ENCODE measurements at places on chromosomes 3 and 15.

DNA sequence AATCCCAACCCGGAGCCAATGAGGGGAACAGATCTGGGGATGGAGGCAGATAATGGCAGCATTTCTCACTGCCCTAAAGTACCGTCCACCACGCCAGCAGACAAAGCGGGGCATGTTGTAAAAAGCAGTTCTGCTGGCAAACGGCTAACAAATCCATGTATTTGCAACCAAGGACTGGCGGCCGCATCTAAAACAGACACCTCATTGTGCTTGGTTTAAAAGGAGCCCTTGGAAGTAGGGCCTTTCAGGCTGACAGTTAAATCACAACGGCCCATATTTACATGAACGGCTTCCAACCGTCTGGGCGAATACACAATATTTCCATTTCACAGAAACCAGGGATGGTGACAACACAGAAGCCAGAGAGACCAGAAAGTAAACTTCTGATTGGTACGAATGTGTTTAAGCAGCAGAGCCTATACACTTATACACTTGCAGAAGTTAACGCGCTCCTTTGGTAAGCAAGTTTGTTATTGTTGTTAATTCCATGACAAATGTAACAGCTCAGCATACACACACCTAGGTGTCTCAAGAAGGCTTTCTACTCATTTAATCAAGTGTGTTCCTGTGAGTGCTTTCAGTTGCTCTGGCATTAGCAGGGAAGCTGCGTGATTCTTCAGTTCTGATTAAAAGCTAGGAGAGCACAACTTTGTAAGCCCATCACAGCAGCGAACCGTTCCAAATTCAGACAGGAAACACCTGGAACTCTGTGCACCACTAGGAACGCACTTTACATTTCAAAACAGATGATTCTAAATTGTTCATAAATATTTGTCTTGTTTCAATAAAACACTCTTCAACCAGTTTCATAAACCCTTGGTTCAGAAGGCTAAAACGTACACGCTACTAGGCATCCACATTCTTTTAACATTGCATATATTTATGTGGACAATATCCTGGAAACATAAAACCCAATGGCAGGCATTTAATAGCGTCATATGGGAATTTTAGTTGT lies 112.9 kb downstream of the PDZRN3 start:
- DNase-seq, result peak; percentile 44

- DNase-seq, result no peak
These were observed 375.8 kb downstream of the GAP43 start for GRCh38 chr3:115999001-115999585.

DNA sequence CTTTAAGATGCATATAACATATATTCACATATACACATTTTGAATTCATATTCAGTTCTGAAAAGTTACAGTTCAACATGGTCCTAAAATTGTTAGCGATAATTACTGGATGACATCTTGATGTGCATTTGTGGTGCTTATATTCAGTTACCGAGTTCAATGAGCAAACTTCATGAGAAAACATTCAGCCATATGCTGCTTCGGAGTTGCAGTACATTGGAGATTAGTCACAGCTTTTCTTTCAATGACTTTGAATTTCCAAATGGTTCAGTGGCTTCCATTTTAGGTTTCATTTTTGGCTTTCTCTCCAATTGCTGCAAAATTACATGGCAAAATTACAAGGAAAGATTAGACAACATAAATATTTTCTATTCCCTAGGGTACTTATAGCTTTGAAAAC lies 198.3 kb upstream of the CNTN3 start:
- no peak for DNase-seq

DNA sequence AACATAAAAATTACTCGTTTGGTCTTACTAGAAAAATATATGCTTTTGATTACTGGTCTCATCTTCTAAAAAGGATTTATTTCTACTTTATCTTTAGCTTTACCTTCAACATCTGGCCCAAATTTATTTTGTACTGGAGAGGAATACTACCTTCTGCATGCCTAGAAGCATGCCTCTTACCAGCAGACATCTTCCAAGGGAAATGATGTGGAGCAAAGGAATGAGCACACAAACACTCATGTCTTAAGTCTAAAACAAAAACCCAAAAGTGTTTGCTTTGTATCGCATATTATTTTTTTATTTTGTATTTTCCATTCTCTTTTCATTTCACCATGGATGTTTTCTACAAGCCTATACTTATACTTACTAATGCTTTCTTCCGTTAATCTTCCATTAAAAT lies 304.6 kb upstream of the KCNMB2 start:
- DNase-seq, result no peak

DNA sequence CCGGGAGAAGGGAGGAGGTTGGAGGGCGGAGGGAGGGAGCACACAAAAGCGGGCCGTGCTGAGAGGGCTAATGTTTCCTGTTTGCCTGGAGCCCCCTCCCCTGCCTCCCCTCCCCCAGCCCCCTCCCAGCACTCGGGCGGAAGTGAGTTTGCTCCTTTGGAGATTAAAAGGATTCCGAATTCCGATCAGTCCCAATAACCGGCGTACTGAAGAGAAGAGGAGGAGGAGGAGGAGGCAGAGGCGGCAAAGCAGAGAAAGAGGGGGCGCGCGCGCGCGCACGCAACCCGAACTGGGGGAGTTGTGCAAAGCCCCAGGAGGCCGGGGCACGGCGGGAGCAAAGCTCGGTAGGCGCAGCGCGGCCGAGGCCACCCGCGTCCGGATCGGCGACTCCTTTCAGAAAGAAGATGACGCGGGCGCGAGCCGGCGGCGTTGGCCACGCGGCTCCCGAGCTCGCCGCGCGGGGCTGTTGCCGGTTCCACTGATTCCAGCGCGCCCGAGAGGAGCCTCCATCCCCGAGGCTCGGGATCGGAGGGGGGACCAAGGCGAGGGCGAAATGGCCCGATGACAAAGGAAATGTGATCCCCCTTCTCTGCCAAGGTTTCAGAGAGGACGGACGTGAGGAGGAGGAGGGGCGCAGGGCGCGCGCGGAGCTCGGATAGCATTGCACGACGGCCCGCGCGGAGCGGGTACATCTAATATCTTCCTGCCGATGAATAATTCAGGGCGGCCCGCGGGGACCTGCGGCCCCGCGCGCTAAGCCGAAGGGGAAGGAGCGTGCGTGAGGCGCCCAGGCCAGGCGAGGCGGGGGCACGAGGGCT lies 1.1 kb upstream of the TRIM71 start:
- no peak for DNase-seq

DNA sequence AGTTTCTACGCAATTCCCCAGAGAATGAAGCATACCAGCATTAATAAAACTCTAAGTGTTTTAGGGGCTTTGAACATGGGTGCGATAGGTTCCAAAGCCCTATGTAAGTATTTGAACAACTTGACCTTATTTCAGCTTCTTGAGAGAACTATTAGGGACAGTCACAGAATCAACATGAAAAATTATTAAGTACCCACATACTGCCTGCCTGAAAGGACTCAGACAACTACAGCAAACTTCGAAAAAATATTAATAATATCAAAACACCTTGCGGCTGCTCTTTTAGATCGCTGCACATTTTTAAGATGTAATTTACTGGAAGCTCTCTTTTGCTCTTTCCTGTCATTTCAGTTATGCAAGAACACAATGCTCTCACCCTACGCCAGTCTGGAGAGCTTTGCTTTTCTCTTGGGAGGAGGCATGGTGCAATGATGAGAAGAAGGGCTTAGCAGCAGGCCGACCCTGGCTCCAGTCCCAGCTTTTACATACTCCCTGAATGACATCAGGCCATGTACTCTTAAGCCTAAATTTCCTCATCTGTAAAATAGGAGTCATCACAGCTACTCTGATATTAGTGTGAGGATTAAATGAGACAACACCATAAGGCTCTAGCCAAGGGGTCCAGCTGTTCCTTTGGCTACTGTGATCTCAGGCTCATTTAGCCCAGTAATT lies 640.7 kb downstream of the FHIT start:
- no peak for DNase-seq

DNA sequence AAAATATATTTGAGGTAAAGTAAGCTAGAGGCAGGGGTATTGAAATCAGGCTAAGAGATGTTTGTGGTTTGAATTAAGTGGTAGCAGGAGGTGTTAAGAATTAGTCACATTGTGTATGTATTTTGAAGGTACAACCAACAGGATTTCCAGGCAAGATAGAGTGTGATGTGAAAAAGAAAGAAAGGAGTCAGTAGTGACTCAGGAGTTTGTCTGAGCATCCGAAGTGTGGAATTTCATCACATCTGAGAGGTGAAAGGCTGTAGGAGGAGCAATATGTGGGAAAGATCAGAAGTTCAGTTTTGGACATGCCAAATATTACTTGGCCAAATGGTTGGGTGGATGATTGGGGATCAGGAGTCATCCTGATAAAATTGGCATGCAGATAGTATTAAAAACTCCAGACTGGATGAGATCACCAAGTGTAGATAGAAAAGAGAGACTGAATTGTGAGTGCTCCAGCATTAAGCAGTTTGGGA lies 32.1 kb upstream of the EBLN2 start:
- no peak for DNase-seq

GRCh38 chr3:55721716-55722484 lies 234.8 kb upstream of the WNT5A start:
- no peak for DNase-seq

DNA sequence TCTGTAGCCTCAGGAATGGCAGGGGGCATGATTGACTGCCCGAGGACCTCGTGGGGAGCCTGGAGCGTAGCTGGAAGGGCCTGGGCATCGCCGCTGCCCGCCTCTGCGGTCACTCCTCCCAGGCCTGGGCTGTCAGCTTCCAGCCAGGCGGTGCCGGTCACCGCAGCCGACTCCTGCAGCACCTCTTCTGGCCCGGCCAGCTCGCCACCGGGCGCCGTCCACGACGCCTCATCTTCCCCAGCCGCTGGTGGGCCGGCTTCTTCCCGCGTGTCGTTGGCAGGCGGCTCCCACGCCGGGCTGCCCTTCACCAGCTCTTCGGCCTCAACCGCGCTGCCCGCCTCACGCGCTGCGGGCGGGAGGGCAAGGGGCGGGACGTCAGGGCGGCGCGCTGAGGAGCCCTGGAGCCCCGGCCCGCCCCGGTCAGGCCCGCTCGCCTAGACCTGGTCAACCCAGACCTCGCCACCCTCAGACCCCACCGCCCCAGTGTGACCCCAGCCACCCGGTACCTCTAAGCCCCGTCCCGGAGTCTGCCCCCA lies 1.0 kb downstream of the CSPG5 start:
- DNase-seq, result no peak

DNA sequence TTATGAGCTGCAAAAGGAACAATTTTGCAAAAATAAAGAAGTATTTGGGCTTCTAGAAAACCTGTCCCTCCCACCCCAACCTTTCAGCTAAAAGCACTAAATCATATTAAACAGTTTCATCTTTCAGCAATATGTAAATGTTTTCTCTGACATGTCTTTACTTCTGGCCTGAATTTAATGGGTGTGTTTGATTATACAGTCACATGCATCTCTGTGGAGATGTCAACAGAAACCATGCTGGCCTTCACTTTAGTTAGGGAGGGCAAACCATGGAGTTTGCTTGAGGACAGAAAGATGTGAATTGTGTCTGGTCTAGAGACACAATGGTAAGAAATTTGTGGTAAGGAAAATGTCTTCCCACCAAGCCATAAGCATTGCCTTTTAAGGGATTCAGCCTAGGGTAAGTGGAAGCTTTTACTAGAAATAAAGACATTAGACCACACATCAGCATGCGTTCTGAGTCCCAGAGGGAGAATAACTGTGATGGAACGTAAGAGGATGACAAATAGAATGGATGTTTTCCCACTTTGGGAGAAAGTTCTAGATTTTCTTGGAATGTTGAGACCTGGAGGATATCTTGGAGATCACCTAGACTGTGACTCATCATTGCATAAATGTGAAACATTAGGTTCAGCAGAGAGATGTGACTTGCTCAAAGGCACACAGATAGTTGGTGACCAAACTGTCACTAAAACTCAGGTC lies 68.9 kb downstream of the ST8SIA2 start:
- DNase-seq, result no peak

GRCh38 chr15:78634210-78635145 lies 6.5 kb downstream of the CHRNB4 start:
- no peak for DNase-seq

- DNase-seq, result no peak
These were observed 39.6 kb downstream of the DAPK2 start for GRCh38 chr15:64006642-64007041.

DNA sequence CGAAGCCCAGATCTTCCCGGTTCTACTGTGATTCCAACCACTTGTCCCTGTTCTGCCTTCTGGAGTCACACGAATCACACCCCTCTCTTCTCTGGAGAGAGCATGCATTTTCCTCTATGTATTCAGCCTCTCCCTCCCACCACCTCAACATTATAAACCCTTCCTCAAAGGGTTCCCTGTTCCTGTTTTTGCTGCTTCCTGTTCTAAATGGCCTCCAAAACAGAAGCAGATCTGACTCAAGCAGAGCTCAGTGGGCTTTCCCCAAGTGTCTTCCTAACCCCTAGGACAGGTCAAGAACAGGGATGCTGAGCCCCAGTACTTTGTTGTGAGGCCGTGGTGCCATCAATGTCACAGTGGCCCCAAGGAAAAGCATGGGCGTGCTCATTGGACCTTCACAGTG lies 75.7 kb upstream of the ARNT2 start:
- DNase-seq, result no peak

DNA sequence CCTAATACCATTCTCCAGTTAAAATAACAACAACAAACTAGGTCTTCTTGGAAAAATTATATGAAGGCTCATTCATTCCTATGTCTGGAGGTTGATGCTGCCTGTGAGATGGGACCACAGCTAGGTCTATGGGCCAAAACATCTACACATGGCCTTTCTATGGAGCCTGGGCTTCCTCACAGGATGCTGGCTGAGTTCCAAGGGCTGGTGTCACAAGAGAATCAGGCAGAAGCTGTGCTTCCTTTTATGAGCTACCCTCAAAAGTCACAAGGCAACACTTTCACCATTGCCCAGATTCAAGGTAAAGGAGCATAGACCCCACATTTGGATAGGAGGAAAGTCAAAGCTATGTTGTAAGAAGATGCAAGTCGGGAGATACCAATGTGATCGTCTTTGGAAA lies 4.6 kb upstream of the RTP2 start:
- no peak for DNase-seq

GRCh38 chr15:51634591-51635198 lies 12.1 kb upstream of the DMXL2 start:
- no peak for DNase-seq

DNA sequence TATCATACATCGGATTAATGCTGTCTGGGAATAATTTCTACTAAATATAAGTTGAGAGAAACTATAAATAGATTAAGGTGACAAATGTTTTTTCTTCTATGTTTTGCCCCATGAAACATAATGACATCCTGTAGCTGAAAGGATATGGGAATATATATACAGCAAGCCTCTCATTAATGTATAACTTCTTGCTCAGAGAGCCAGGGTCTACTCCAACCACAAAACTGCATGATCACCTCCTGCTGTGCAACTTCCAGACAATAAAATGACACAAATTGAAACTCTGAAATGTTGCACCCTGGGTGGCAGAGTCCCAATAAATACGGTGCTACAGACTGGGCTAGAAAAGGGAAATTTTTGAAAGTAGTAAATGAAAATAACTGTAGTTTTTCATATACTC lies 571.9 kb upstream of the CBLB start:
- DNase-seq, result no peak

- no peak for DNase-seq
These were observed 153.4 kb downstream of the LMLN start for GRCh38 chr3:198113206-198114053.

DNA sequence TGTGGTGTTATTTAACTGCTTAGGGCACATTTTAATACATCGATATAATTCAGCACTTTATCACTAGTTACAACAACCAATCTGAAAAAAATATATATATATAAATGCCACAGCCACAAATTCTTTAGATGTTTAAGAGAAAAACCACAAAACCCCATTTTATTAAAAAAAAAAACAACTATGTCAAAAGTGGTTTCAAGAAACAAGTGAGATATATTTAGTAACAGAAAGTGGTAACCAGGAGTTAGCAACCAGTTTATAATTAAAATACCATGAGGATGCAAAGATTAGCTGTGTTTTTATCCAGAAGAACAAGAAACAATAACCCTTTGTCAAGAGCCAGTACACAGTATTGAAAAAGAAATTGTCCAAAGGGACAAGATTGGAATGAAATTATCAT lies 14.8 kb upstream of the DIPK2A start:
- no peak for DNase-seq
